ENCODE measurements at places on chromosomes 13 and 19.

DNA sequence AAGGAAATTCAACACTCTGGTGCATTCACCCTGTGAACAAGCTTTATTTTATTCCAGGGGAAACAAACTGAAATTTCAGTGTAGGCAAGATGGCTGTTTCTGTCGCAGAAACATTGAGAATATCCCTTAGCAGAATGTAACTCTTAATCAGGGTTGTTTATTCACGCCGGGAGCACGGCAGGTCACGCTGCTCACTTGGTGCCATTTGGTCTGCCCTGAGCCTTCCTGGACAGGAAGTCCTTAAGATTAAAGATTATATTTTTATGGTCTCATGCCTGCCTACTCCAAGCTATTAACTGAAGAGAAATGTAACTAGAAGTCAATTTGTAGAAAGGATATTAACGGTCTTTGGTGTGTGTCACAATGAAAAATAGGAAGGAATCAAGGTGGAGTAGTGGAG lies 185.3 kb upstream of the ARGLU1 start:
- no peak for DNase-seq

GRCh38 chr19:10468133-10468532 lies 35.0 kb downstream of the KEAP1 start:
- DNase-seq, result no peak

- no peak for DNase-seq
These were observed 62.9 kb upstream of the KLHL1 start for GRCh38 chr13:70171151-70171550.

DNA sequence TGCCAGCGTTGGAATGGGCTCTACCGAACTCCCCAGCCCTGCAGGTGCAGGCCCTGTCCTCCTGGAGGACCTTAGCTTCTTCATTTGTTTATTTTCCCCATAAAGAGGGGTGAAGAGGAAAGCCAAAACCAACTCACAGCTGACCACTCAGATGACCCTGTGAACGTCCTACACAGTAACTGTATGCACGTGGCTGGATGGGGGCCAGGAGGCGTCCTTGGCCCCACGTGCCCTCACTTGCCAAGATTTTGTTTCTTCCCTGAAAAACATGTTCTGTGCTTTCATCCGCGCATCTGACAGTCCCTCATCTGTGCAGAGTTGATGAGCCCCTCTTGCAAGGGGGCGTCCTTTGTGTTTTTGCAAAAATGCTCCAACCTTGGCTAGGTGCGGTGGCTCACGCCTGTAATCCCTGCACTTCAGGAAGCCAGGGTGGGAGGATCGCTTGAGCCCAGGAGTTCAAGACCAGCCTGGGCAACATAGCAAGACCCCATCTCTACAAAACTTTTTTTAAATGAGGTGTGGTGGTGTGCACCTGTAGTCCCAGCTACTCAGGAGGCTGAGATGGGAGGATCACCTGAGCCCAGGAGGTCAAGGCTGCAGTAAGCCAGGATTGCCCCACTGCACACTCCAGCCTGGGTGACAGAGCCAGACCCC lies 5.3 kb upstream of the TEKTIP1 start:
- DNase-seq, result no peak

DNA sequence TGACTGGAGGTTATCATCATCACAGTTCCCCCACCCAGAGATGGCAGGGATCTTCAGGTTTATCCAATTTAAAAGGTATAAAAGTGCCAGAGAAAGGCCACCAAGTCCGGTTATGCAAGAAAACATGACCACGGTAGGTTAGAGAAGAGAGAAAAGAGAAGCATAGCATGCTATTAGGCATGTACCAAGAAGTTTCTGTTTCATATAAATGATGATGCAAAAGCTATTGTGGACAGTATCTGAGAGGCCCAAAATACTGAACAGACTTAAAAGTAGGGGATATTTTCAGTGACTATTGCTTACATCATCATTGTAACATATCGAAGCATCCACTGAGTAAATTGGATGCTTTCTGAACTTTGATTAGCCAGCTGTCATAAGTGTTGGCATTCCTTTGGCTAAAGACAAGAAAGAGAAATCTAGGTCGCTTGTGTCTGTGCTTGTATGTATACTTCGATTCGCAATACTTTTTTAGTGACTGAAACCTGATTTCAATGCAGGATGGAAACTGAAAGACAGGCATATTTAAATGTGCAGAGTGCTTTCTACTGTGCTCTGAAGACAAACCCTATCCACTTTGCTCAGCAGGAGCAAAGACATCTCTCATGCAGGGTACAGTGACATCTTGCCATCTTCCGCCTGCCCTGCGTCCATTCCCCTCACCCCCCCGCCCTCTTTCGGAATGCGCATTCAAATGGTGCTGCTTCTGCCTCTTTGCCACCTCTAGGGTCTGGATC lies 180.3 kb downstream of the SHISA2 start:
- no peak for DNase-seq

DNA sequence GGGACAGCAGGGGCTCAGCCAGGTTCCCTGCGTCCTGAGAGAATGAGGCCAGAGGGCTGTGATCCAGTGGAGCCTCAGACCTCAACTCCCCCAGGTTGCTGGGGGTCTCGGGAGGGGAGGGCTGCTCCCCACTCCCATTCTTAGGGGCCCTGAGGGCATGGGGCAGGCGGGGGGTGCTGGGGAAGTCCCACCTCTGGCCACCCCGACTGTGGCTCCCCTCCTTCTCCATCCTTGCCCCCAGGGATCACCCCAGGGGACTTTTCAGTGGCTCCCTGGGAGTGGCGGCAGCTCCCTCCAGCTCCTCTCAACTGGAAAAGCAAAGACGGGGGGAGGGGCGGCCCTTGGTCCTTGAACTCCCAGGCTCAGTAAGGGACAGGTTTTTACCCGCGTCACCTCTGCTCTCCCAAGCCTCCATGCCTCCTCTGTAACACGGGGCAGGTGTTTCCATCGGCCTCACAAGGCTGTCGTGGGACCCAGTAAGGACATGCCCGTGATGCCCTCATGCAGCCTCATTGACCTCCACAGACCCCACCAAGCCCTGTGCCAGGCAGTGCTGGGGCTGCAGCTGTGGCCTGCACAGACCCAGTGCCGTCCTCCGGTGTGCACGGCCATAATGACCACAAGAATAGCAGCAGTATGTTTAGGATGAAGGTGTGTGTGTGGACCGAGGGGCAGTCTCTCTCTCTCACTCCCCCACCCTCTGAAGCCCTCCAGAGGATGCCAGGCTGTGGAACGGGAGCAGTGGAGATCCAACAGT lies 11.6 kb upstream of the TOMM40 start:
- DNase-seq, result no peak

DNA sequence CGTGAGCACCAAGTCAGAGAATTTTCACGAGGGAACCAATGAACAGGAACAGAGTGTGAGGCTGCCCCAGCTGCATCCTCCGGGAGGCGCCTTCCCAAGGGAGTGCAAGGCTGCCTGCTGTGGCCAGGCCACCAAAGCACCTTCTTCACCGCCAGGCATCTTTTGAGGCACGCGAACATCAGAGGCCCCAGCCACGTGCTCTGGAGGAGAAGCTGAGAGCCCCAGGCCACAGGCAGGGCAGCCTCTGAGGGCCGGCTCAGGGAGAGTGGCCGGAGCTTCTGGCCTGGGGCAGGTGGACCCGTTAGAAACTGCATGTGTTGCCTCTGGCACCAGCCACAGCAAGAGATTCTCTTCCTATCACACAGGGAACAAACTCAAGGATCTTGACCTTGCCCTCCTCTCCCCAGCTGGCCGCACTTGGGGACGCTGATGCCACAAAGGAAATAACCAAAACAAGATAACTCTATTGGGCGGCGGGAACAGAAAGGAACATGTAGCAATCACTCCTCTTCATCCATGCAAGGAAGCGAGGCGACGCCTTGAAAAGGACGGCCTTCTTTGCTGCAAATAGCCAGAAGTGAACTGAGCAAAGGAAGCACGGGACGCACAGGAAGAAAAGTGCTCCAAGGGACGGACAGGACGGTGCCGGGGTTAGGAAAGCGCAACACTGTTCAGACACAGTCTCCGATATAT lies 19.9 kb downstream of the GAS6 start:
- no peak for DNase-seq

DNA sequence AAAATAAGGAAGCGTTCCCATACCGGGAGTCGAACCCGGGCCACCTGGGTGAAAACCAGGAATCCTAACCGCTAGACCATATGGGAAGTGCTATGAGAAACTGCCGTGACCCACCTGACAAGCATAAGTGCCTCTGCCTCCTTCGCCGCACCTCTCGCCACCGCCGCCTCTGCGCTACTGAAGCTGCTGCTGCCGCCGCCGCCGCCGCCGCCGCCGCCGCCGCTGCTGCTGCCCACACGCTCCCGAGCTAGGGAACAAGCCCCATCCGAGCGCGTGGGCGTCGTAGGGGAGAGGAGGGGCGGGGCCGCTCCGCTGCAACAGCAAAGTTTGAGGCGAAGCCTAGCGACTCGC lies 610 bp upstream of the WBP4 start:
- DNase-seq, result peak; percentile 91

DNA sequence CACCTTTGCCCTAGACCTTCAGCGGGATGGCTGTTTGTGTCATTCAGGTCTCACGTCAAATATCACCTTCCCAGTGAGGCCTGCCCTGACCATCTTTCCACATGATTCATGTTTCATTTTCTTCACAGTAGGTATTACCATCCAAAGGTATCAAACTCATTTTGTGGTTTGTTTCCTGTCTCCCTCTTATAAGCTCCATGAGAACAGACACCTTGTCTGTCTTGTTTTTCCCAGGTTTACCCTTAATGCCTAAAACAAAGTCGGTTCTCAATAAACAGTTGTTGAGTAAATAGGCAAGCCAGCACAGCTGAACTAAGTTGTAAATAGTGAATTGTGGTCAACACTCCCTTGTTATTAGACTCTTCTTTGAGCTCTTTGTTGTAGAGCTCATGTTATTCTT lies 122.6 kb upstream of the GJB6 start:
- DNase-seq, result no peak

DNA sequence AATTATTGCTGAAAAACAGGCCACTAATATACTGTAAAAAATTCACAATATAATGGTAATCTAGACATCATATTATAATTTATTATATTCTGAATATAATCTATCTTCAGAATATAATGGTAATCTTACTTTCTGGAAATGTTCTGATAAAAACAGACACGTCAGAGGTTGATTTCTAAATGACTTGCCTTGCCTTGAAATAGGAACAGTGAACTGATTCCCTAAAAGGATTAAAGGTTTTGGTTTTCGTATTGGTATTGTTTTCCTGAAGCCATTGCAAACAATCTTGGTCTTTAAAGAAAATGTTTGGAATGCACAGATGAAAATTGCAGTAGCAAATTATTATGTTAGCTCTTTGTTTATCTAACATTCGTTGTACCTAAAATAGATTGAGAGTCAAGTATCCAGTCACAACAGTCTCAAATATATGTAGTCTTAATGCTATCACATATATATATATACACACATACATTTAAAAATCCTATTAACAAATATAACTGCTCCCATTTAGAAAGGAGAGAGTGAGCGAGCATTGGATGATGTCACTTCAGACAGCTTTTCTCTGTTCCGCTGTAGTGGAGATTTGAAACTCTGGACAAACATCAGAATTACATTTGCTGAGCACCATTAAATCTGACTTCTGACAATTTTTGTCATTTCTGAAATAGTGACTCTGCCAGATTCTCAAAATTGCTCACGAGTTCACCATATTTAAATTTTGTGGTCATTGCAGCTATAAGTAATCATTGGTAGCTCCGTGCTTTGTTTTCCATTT lies 1.7 kb downstream of the ITM2B start:
- DNase-seq, result no peak

DNA sequence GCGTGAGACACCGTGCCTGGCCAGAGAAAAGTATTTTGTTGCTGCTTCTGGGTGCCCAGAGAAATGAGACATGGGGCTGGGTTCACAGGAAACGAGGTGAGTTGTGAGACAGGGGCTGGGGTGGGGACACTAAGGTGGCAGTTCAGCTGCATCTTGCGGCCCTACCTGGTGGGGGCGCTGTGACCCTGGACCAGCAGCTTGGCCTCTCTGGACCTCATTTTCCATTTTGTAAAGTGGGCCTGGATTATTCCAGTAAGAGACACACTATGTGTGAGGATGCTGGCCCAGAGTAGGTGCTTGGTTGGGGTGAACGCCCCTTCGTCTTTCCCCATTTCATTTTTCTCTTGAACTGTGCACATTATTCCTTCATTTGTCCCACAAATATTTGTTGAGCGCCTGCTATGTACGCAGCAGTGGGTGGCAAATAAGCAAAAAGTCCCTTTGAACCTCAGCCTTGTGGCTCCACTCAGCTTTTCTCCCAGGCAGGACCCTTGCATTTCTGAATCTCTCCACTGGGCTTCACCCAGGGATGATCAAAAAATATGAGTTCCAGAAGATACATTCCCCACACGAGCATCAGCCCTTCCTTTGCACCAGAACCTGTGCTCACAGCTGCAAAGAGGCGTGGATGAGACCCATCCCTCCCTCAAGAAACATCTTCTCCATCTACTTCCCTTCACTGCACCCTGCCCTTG lies 26.6 kb upstream of the OR10H1 start:
- DNase-seq, result no peak

- no peak for DNase-seq
These were observed 64.8 kb upstream of the ZNF536 start for GRCh38 chr19:30307191-30307974.

DNA sequence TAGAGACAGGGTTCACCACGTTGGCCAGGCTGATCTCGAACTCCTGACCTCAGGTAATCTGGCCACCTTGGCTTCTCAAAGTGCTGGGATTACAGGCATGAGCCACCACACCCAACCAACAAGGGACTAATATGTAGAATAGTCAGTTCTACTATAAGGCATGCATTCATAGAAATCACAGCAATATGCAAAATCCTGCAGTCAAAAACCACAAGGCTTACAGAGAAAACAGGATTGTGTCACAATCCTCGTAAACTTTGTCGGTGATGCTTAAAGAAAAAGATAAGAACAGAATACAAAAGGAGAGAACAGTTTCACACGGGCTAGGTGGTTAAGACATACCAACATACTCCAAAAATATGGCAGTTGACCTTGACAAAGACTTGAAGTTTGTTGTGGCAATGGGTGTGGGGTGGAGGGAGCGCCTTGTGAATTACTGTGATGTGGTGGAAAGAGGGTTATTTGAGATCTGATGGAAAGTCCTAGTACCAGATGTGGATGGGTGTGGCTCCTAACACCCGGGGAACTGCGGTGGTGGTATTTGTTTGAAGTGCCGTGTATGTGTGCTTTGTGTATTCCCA lies 12.4 kb downstream of the NOSIP start:
- no peak for DNase-seq
